Mucosa of descending colon (tissue), 3 donors: ENCODE measurements at places on chromosomes 2 and 18. TPM values are rescaled to one million over a fixed set of nuclear protein-coding genes. Genes with fewer than 3 reads are reported as not detected.

DNA sequence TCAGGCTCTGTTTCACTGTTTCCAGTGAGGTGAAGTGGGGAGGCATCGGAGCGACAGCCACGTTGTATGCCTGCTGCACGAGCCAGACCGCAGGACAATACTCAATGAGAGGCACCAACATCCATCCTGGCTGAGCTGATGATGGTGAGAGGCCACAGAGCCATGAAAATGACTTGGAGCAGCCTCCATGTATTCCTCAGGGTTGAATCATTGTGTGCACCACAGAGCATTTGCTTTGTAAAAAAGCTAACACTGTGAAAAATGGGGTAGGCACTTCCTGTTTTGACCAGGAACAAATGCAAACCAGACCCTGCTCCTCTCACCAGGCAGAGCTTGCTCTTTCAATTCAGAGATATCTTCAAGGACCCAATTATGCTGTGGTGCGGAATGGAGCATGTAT is 87.2 kb downstream of the LPIN1 start:
- DNase-seq: no peak

GRCh38 chr2:191539068-191539467 is 138.9 kb upstream of the NABP1 start:
- no peak for DNase-seq

- DNase-seq: no peak
Observed at GRCh38 chr2:696999-697627, 19.9 kb upstream of the TMEM18 start.

GRCh38 chr18:45677276-45677807 is 46.6 kb upstream of the SLC14A1 start:
- no peak for DNase-seq

PMAIP1 gene
- 1.2 TPM for total RNA-seq

GRCh38 chr2:134576478-134576877 is 142.3 kb downstream of the TMEM163 start:
- DNase-seq: no peak

ANKRD30BL gene
- not detected for total RNA-seq

DNA sequence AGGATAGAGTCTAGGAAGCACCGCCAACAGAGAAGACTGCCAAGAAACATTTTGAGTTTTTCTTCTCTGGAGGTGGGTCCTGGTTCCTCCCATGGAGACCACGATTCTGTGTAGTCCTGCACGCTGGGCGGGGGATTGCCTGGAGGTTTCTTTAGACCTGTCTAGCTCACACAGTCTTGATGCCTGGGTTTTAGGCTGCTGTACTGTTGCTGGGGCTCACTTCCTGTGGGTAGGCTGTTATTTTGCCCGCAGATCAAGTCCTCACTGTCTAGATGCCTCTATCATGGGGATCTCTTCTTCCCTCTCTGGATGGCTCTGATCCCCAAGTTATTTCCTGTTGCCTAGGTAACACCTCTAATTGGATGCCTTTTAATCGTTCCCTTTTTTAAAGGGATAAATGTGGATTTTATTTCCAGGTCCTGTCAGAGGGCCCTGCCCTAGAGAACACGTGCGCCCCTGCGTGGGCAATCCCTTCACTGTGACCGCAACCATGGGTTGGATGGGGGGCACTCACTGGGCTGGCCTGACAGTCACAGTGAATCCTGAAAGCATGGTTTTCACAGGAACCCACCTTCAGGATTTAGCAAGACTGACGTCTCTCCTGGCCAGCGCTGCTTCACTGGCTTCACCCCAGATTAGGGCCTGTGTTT is 115.7 kb downstream of the MSH2 start:
- DNase-seq: no peak

DNA sequence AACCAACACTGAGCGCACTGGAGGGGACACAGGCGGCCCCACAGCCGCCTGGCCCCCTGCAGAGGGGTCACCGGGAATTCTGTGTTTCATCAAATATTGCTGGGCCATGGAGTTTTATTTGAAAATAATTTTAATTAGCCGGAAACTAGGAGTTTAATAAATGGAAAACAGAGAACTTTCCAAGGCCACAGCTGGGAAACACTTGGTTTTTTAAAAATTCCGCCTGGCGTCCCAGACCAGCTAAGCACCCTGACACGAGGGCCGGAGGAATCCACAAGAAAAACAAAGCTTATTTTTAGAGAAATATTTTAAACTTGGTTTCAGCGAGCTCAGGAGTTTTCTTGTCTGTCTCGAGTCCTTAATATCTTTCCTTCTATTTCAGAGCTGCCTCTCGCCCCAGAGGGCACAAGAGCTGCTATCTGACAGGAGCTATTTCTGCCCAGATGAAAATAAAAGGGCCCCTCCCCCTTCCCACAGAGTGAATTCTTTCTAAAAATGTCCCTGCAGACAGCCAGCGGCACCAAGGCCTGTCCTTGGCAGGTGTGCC is 8.2 kb downstream of the ZFP36L2 start:
- DNase-seq: no peak

GRCh38 chr18:44602845-44603244 is 77.8 kb upstream of the SETBP1 start:
- no peak for DNase-seq

DNA sequence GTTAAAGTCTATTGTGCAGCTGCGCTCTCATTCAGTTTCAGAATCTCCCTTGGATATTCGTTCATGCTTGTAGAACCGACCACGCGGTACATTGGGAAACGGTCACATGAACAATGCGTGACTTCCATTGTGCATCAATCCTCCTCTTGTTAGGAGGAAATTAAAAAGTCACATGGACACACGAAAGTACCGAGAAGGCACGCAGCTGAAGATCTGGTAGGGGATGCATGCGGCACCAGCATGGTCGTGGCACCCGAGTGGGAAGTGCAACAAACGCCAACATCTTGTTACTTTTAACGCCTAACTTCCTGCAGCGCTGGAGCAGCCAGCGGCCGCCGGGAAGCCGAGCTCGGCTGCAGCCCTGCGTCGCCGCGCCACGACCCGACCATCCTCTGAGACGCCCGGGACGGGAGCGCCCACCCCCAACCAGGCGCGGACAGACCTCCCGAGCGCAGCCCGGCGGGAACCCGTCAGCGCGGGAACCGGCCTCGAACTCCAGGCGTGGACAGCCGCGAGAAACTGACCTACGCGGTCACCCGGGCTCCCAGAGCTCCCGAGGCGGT is 412 bp downstream of the OSBPL1A start:
- DNase-seq: no peak
